ENCODE measurements at places on chromosomes 13 and 19.
A peak's percentile ranks its signal among the peaks of the same experiment; 100 is the strongest.

GRCh38 chr13:97726664-97727280, 226.7 kb upstream of the IPO5 start:
- no peak for DNase-seq

- no peak for DNase-seq
Observed at GRCh38 chr13:59570204-59570603, 593.5 kb downstream of the DIAPH3 start.

DNA sequence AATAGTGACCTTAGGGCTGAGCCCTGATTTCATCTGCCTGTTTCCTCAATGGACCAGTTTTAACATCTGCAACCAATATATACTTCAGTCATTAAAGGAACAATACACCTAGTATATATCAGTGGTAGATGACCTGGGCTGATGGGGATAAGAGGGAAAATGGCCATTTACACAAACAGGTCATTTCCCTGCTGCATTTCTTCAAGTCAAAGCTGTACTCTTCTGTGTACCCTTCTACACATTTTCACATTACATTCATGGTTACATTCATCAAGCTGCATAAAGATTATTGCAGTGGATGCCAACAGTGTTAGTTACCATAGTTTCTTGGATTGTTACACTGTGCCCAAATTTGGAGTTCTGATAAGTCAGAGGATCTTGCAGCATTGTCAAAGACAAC, 81.2 kb upstream of the RAP2A start:
- DNase-seq = no peak

DNA sequence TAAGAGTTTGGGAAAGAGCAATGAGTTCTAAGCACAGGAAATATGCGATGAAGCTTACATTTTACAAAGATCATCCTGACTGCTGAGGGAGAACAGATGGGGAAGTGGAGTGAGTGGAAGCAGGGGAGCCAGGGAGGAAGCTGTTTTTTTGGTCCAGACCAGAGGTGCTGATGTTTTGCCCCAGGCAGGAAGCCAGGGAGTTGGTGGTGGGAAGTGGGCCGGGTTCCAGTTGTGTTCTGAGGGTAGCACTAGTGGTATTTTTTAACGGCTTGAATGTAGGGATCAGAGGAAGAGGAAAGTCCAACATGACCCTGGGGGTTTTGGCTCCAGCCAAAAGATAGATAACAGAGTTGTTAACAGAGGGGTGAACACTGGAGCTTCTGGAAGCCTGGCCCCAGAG, 20.7 kb upstream of the OLFM4 start:
- no peak for DNase-seq

DNA sequence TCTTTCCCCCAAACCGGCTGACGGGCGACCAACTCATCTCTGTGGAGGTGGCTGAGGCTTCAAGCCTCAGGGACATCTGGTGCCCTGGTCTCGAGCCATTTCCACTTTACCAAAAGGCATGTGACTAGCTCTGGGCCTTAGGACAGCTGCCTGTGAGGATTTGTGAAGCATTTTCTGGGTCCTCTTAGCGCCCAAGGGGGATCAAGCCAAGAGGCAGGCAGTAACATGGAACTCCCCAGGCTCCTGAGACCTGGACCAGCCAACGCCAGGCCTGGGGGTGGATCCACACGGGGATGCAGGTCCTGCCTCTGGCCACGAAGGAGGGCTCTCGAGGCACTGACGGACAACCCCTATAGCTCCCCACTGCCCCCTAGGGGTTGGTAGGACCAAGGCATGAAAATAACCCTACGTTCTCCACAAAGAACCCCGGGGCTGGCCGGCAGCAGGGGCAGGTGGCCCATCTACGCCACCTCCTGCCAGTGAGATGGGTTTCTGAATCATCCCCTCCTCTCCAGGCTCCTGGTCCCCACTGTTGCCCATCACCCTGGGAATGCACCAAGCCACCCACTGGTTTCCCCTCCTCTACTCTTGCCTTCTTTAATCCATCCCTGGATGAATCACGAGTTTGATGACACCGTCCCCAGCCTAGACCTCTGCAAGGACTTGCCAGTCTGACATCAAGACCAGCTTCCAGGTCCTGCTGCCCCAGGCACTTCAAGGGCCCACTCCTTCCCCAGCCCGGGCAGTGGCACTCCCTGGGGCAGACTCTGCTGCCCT, 7.0 kb upstream of the MYDGF start:
- no peak for DNase-seq

- DNase-seq = no peak
Observed at GRCh38 chr13:73223372-73223781, 164.6 kb downstream of the KLF5 start.

DNA sequence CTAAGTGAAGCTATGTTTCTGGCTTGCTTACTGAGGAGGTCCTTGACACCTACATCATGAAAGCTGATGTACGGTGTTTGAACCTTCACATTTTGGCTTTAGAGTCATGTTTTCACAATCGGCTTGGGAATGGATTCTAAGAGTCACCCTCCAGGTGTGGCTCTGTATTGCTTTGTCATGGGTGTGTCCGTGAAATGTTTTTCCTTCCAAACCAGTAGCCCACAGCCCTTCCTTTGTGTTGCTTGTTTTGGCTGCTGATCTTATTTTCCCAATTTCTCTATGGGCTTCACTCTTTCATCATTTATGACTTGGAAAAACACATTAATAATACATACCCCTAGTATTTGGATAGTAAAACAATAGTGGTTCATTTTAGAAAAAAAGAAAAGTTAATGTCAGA, 240.6 kb downstream of the GGACT start:
- DNase-seq = no peak

DNA sequence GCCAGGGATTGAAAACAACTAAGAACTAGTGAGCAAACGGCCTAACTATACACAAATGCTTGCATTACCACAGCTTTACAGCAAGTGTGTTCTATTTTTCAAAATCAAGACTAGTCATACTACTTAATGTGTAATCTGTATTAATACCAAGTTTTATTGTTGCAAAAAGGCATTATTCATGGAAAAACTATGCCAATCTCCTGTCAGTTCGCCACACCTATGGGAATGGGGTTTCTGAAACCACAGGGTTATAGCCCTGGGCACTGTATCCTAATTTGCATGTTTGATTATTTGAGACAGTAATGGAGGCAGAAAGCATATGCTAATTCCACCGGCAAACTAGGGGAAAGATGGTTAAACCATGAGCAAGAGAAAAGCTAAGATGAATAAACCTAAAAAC, 14.3 kb downstream of the GAS6 start:
- no peak for DNase-seq

DNA sequence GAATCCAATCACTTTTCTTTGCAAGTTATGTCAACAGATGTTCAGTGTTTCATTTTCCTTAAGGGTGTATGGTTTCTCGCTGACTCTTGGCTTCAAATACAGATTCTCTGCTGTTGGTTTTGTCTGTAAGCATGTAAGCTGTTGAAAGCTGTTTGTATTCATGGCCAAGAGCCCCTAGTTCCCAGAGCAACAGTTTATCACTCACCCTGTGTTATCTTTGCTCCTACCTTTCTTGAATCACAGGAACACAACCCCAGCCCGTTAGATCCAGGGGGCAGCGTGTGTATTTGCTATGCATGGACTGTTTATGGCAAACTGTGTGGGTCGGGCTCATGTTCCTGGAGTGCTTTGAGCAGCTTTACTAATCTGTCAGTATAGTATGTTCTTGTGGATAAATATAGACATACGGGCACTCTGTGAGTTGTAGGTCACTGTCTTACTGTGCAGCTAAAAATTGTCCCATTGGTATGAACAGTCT, 28.9 kb downstream of the FRY start:
- DNase-seq = no peak

DNA sequence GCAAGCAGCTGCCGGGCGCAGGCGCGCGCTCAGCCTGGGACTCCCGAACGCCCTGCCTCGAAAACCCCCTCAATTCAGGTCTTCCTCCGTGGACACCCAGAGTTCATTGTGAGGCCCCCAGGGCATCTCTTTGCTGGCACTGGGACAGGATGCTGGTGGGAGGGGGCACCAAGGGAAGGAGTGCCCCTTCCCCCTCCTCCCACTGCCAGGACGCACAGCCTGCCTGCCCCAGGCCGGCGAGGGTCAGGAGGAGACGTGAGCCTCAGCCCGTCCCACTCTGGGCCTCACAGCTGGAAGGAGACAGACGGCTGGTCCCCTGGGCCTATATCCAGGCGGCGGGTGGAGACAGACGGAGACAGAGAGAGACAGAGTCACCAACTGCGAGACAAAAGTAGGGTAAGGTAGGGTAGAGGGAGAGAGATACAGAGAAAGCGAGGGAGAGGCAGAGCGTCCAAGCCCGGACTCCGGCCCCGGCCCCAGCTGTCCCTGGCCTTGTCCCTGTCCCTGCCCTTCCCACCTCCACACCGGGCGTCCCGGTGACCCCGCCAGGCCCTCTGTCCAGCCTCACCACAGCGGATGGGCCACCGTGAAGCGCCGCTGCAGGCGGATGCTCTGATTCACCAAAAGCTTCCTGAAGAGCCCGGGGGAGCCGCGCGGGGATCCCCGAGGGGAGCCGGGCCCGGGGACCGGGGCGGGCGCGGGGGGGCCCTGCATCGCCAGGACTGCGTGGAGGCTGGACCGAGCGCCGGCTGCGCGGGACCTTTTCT, at the start of gene PDE4C:
PDE4C (minus strand) TSS at position 737 of the 767 bp plus-strand sequence; CDS start at position 714, 23 bp downstream.
- no peak for DNase-seq

GRCh38 chr19:19526581-19527370, 1.9 kb upstream of the YJEFN3 start:
- no peak for DNase-seq

DNA sequence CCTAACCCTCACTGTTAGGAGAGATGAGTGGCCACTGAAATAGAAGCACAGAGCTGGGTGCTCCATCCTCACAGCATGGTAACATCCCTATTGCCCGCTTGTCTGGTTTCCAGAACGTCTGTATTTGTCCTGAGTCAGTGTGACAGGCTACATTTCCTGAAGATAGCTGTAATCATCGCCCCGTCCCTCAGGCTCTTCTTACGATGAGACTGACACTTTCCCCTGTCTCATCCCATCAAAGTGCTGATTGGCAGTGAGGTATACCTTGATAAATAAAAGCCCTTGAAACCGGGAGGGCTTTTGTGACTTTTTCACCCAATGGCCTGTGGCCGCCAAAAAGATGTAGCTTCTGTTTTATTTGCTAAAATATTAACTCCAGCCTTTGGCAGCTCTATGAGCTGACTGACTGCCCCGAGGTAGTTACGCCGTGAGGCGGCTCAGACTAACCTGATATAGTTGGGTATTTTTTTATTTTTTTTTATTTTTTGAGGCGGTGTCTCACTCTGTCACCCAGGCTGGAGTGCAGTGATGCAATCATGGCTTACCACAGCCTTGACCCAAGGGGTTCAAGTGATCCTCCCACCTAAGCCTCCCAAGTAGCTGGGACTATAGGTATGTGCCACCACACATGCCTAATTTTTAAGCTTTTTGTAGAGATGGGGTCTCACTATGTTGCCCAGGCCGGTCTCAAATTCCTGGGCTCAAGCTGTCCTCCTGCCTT, 5.7 kb upstream of the LRRC4B start:
- no peak for DNase-seq

GRCh38 chr13:114106526-114106925, 25.9 kb downstream of the RASA3 start:
- DNase-seq = no peak

DNA sequence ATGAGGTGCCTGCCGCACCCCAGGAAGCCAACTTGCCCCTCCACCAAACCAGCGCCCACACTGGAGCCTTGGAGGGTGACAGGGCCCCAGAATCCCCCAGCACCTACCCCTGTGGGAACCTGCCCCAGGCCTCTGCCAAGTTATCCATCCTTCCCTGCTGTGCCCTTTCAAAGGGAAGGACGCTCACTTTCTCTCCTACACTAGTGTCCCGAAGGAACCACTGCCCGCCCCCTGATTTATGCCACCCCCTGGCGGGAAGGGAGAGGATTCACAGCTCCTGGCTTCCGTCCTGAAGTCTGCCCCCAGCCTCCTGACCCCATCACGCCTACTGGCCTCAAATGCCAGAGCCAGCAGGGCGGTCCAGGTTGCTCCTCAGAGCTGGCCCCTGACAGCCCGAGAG, 1.4 kb downstream of the EVI5L start:
- DNase-seq = no peak

DNA sequence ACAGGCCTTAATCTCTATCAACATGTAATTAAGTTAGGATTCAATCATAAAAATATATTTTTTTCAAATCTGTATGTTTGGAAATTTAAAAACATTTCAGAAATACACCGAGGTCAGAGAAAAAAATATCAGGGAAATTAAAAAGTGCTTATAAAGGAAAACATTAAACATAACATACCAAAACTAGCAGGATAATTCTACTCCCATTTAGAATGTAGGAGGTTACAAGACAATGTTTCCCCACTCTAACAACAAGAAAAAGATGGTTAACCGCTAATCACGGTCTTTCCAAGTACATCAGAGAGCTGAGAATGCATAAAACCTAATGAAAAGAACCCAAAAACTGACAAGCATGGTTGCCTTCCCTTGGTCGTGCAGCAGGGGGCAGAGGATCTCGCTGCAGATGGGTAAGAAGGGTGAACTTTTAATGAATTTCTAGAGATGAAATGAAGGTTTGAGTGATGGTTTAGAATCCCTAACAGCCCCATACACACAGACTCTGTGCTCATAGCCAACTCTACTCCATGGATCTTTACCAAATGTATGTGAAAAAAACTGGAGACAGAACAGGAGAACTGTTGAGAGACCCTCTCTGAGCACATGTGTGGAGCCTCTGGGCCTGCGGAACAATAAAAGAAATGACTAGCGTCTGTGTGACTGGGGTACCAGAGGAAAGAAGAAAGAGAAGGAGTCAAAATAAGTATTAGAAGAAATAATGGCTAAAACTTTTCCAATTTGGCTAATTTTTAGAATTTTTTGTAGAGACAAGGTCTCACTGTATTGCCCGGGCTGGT, 51.3 kb upstream of the LSM14A start:
- DNase-seq = peak; percentile 12

DNA sequence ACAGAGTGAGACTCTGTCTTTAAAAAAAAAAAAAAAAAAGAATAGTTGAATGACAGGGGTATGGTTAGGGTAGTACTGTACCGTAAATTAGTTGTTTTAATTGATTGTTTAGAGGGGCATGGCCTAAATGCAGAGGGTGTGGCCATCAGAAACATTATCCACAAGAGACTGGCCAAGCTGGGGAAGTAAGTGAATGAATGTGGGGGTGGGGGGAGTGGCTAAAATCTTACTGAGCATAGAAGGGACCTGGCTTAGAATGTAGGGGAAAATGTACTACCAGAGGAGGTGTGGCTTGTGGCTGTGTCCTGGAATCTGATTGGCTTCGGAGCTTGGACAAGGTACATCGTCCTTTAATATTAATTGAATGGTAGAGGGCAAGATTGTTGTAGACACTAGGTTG, 3.8 kb downstream of the BCL2L12 start:
- DNase-seq = no peak

- no peak for DNase-seq
Observed at GRCh38 chr19:5605362-5605761, 17.2 kb downstream of the SAFB2 start.

DNA sequence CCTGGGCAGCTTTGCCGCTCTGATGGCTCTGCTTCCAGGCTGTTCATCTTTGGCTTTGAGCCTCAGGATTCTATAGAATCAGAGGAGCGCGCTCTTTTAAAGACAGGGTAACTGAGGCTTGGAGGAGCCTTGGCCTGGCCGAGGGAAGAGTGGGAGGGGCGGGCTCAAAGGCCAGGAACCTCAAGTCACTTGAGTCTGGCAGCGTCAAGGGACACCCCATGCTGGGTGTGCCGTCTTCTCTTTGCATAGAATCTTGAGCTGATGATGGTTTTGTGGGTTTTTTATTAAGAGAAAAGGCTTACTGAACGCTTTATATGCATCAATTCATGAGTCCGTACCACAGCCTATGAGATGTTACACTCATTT, 1.1 kb downstream of the PGLS start:
- DNase-seq = no peak

All from T-cell (primary cell).